Thoracic aorta (tissue), 2 donors: ENCODE measurements at places on chromosomes 7 and 10. TPM values are rescaled to one million over a fixed set of nuclear protein-coding genes. Genes with fewer than 3 reads are reported as not detected.
A peak's percentile ranks its signal among the peaks of the same experiment; 100 is the strongest.

Gene SCIN
- total RNA-seq: 0.49 TPM

Gene SCD
- total RNA-seq: 16.7 TPM

Gene VSTM2A
- not detected for total RNA-seq

Gene ZNF680
- total RNA-seq: 32.6 TPM

Gene PAX4
- not detected for total RNA-seq

Gene GSTO2
- 3.0 TPM for total RNA-seq

Gene PRR15
- total RNA-seq: 6.0 TPM

Gene PTPRZ1
- total RNA-seq: 5.1 TPM

Gene UTF1
- total RNA-seq: not detected

Gene PNLIPRP3
- not detected for total RNA-seq

Gene BICC1
- total RNA-seq: 28.1 TPM

Gene GPER1
- total RNA-seq: 3.9 TPM

Gene KLF14
- not detected for total RNA-seq

Gene LBX1
- not detected for total RNA-seq

Gene GPR158
- not detected for total RNA-seq

Gene CCDC201
- not detected for total RNA-seq

Gene VSTM4
- 24.4 TPM for total RNA-seq

Gene HEPACAM2
- total RNA-seq: not detected

- no peak for DNase-seq
- no peaks in the 10 kb centered on the region for H3K27me3 ChIP-seq
- H3K4me1 ChIP-seq: no peaks in the 10 kb centered on the region
- H3K4me3 ChIP-seq: no peak overlapping the region
These were observed 67.6 kb downstream of the PAX2 start for GRCh38 chr10:100812978-100813377.

GRCh38 chr7:111140091-111140865 lies 49.4 kb downstream of the LRRN3 start:
- no peaks in the 10 kb centered on the region for H3K27me3 ChIP-seq
- peaks cover 34% of the 10 kb centered on the region for H3K4me1 ChIP-seq
- H3K36me3 ChIP-seq: no peaks in the 10 kb centered on the region
- no peak for DNase-seq
- no peak overlapping the region for H3K4me3 ChIP-seq
- no peak overlapping the region for H3K27ac ChIP-seq

DNA sequence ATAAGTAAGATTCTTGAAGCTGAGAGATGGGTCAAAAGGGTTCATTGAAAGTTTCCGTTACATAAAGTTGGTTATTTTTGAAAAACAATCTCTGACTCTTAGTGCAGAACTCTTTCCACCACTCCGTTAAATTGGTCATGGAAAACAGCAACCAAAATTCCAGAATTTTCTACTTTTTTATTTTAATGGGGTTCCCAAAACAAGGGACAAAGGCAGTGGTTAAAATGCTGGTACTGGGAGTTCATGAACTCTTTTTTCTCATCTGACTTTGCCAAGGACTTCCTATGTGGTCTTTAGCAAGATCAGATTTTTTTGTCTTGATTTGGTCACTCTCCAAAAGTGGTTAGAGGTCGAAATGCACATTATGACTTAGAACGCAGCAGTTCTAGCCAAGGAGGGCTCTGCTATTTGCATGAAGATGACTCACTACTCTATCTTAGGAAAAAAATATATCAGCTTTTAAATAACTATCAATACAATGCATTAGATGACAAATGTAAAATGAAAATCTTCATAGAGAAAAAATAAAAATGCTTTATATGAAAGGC lies 145.7 kb downstream of the REEP3 start:
- no peaks in the 10 kb centered on the region for H3K27me3 ChIP-seq
- DNase-seq: no peak
- no peaks in the 10 kb centered on the region for H3K36me3 ChIP-seq
- peaks cover 10% of the 10 kb centered on the region for H3K4me1 ChIP-seq
- no peak overlapping the region for H3K27ac ChIP-seq
- no peak overlapping the region for H3K4me3 ChIP-seq

DNA sequence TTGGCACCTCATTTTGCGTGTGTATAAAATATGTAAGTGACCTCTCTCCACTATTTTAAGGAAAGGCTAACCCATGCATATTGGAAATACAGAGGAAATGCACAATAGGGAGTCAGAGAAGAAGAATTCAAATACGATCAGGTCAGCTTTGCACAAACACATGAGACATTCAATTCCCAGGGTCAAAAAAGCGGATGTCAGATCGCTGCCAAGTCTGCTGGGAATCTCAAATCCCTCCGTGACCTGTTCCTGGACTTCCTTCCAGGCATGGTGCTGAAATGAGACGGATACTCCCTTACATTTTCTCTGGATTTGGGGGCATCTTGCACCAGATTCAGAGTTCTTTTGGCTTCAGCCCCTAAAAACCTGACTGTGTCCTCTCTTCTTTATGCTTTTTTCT lies 91.9 kb upstream of the PRKCQ start:
- H3K27ac ChIP-seq: no peak overlapping the region
- H3K27me3 ChIP-seq: no peaks in the 10 kb centered on the region

- H3K27ac ChIP-seq: no peak overlapping the region
- no peak for DNase-seq
- H3K27me3 ChIP-seq: no peaks in the 10 kb centered on the region
These were observed 2.2 kb downstream of the CFAP46 start for GRCh38 chr10:132939957-132940790.

- no peaks in the 10 kb centered on the region for H3K36me3 ChIP-seq
- H3K4me1 ChIP-seq: no peaks in the 10 kb centered on the region
- no peak overlapping the region for H3K4me3 ChIP-seq
- no peak for DNase-seq
These were observed 74.5 kb upstream of the VKORC1L1 start for GRCh38 chr7:65798111-65799075.

DNA sequence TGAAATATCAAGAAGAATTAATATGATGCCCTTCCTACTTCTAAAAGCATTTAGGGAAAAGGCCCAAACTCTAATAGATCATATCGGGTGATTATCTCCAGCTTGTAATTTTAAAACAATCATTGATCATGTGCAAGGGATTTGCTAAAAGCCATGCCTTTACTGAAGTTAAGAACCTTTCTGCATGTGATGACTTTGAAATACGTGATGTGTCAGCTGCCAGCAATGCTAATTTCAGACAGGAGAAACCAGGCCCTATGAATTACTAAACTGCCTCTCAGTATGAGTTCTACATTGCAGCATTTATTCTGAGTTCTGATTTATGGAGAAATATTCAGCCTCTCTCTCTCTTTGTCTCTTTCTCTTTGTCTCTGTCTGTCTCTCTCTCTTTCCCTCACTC lies 203.6 kb upstream of the AKR1E2 start:
- no peak overlapping the region for H3K4me3 ChIP-seq
- H3K27me3 ChIP-seq: no peaks in the 10 kb centered on the region
- DNase-seq: no peak

GRCh38 chr10:5549462-5550249 lies 24.9 kb downstream of the CALML3 start:
- no peak overlapping the region for H3K4me3 ChIP-seq
- H3K36me3 ChIP-seq: no peaks in the 10 kb centered on the region
- H3K27me3 ChIP-seq: no peaks in the 10 kb centered on the region
- peaks cover 95% of the 10 kb centered on the region for H3K4me1 ChIP-seq

GRCh38 chr7:133887459-133887858 lies 239.7 kb upstream of the LRGUK start:
- no peak overlapping the region for H3K27ac ChIP-seq
- no peak overlapping the region for H3K4me3 ChIP-seq
- no peaks in the 10 kb centered on the region for H3K4me1 ChIP-seq

- H3K4me3 ChIP-seq: no peak overlapping the region
- peak overlapping the region; percentile 84 for H3K27ac ChIP-seq
- no peaks in the 10 kb centered on the region for H3K27me3 ChIP-seq
- peaks cover 14% of the 10 kb centered on the region for H3K36me3 ChIP-seq
These were observed 60.9 kb upstream of the CAMK2B start for GRCh38 chr7:44386139-44386913.

- DNase-seq: no peak
- no peaks in the 10 kb centered on the region for H3K36me3 ChIP-seq
- H3K4me1 ChIP-seq: no peaks in the 10 kb centered on the region
- no peak overlapping the region for H3K27ac ChIP-seq
These were observed 428.6 kb downstream of the DPP6 start for GRCh38 chr7:154480817-154481216.

DNA sequence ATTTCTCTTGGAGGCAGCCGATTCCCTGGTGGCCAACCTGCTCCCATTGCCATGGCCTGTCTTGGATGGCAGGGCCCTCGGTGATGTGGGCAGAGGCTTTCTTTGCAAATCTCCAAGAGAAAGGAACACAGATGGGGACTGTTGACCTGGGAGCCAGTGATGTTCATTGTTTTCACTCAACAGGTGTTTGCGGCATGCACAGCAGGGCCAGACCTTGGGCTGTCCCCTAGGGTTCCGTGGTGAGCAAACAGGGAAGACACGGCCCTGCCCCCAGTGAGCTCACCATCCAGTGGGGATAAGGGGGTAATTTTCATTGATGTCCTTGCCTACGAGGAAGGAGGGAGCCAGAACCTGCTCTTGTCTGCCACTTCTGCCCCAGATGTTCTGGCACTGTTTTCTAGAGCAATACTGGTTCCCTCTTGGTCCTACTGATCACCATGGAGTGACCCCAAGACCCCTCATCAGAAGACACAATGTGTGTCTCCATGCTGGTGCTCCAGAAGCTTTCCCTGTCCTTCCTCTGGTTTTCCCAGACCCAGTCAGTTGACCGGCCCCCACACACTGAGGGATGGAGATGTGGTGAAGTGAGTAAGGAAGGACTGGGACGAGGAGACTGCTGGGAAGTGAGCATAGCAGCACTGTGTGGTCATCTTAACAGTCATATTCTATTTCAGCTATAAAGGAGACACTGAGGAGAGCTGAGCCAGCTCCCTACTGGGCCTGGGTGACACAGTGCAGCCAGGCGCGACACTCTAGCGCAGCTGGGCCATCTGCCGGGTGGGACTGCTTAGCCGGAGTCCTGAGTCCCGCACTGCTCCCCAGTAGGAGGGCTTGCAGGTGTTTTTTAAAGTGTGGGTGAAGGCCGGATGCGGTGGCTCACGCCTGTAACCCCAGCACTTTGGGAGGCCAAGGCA lies 20.4 kb upstream of the FIGNL1 start:
- H3K4me1 ChIP-seq: peaks cover 4% of the 10 kb centered on the region
- no peak overlapping the region for H3K27ac ChIP-seq
- H3K27me3 ChIP-seq: no peaks in the 10 kb centered on the region
- H3K4me3 ChIP-seq: no peak overlapping the region
- no peaks in the 10 kb centered on the region for H3K36me3 ChIP-seq
- DNase-seq: no peak

DNA sequence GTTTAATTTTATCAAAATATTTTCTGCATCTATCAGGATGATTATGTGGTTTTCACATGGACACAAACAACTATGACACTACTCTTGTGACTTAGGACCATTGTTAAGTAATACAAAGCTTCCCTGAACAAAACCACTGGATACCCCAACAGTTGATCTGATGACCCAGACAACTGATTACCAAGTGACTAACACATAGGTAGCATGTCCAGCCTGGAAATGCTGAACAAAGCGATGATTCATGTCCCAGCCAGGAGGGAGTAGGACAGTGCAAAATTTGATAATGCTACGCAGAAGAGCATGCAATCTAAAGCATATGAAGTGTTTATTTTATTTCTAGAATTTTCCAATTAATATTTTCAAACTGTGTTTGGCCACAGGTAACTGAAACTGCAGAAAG lies 8.9 kb upstream of the PNLIP start:
- no peak overlapping the region for H3K4me3 ChIP-seq
- H3K36me3 ChIP-seq: no peaks in the 10 kb centered on the region
- no peaks in the 10 kb centered on the region for H3K27me3 ChIP-seq
- no peak for DNase-seq

DNA sequence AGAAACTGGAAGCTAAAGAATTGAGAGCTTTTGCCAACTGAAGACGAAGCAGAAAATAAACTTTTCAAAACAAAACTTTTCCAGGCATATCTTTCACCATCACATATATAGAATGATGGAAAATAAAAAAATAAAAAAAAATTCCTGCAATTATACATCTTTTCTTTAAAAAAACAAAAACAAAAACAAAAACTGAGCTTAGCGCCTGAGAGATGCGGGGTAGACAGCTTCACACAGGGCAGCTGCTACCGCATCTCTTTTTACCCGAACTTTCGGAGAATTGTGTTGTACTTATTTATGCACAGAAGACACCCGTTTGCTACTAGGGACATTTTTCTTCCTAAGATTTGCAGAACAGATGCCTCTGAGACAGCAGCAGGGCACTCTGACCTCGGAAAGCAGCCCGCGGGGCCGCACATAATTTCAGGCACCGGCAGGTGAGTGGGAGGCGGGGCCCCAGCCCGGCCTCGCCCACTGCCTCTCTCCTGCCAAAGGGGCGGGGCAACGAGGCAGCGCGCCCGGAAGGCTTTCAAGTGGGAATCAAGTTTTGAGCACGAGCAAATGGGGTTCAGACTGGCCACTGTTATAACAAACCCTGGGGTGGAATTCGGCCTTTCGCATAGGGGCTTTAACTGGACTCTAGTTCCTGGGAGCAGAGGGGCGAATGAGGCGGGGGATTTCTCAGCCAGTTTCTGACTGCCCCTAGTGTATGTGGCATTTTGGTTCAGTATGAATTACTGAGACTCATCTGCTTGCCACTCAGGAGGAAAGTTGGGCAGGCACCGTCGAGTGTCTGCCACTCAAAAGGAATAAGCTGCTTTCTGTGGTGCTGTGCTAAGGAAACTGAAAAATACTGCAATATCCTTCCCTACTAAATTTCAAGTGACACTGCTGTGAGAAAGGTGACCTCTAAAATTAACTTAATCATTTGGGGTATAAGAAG lies 18.5 kb upstream of the FAM133B start:
- H3K36me3 ChIP-seq: peaks cover 5% of the 10 kb centered on the region
- H3K4me3 ChIP-seq: no peak overlapping the region
- no peak for DNase-seq
- no peaks in the 10 kb centered on the region for H3K27me3 ChIP-seq
- H3K4me1 ChIP-seq: peaks cover 21% of the 10 kb centered on the region
- no peak overlapping the region for H3K27ac ChIP-seq

DNA sequence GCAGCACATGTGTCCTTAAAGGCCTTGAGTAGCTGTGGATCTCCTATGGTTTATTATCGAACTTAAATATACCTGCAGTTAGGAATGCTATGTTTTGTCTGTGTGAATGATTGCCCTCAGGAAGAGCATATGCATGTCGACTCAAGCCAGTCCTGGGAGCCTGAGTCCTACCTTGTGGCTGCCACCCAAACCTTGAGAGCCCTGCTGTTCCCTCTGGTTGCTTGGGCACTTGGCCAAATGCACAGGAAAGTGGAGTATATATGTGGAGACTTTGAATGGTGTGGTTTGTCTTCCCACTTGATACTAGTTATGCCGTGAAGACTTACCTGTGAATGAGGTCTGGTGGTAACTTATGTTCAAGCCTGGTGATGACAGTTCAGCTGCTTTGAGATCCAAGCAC lies 409.8 kb downstream of the LRMDA start:
- no peaks in the 10 kb centered on the region for H3K36me3 ChIP-seq
- no peaks in the 10 kb centered on the region for H3K4me1 ChIP-seq
- no peak for DNase-seq
- no peak overlapping the region for H3K27ac ChIP-seq

DNA sequence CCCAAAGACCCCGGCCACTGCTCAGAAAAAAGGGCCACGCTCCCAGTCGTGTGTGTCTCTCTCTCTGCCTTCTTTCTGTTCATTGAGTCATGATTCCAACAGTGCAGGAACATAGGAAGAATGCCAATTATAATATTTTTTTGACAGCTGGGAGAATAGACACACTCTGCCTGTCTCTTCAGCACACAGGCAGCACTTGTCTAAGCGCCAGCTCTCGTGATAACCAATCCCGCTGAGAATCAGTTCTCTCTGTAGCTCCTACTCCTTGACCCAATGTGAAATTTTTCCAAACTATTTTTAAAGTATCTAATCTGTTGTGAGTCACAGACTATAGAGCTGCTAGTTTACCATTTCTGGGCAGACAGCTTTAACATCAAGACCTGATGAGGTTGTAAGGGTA lies 145.7 kb upstream of the RHEB start:
- H3K27ac ChIP-seq: peak overlapping the region; percentile 71
- H3K36me3 ChIP-seq: no peaks in the 10 kb centered on the region
- H3K4me3 ChIP-seq: peak overlapping the region; percentile 35
- DNase-seq: no peak
- no peaks in the 10 kb centered on the region for H3K27me3 ChIP-seq
- H3K4me1 ChIP-seq: peaks cover 22% of the 10 kb centered on the region
